ENCODE measurements at places on chromosomes 5 and 9. TPM values are rescaled to one million over a fixed set of nuclear protein-coding genes. Genes with fewer than 3 reads are reported as not detected.

CMYA5 gene
- polyA plus RNA-seq: 4.3 TPM

GRIN3A gene
- 0.09 TPM for polyA plus RNA-seq

PKD2L2 gene
- polyA plus RNA-seq: 0.11 TPM

ZNF462 gene
- polyA plus RNA-seq: 4.4 TPM

CDC20B gene
- polyA plus RNA-seq: not detected

CARD6 gene
- polyA plus RNA-seq: 5.9 TPM

Data from urinary bladder (tissue), 4 donors.